Iris pigment epithelial cell (primary cell): ENCODE measurements at places on chromosomes 12 and 14.

GRCh38 chr12:106058256-106059182 is 80.2 kb downstream of the NUAK1 start:
- peak; percentile 76 for DNase-seq

- DNase-seq, result peak; percentile 64
Measured at GRCh38 chr12:124520265-124520701, 47.1 kb downstream of the NCOR2 start.

GRCh38 chr12:104741497-104742367 is 216.4 kb downstream of the SLC41A2 start:
- DNase-seq, result peak; percentile 54

DNA sequence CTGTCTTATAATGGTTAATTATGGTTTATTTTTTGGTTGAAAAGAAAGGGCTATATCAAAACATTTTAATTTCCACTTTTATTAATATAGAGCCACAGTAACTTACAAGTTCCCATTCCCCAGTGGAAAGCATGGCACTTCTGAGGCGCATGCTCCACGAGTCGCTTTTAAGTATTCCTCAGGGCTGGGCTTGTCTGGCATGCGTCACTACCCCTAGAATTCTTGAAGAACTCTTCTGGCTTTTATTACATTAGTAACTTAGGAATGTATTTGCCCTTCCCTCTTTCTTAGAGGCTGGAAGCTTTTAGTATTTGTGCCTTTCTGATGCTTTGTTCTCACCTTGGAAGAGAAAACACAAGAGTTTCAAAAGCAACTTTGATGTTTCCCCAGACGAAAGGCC is 81.1 kb downstream of the ESR2 start:
- DNase-seq, result no peak

GRCh38 chr12:24814379-24815113 is 134.4 kb downstream of the BCAT1 start:
- DNase-seq, result no peak

- DNase-seq, result peak; percentile 58
Measured at GRCh38 chr12:123271001-123271668, 521 bp downstream of the CDK2AP1 start.

- DNase-seq, result no peak
Measured at GRCh38 chr12:62711631-62712241, 223.2 kb downstream of the PPM1H start.

DNA sequence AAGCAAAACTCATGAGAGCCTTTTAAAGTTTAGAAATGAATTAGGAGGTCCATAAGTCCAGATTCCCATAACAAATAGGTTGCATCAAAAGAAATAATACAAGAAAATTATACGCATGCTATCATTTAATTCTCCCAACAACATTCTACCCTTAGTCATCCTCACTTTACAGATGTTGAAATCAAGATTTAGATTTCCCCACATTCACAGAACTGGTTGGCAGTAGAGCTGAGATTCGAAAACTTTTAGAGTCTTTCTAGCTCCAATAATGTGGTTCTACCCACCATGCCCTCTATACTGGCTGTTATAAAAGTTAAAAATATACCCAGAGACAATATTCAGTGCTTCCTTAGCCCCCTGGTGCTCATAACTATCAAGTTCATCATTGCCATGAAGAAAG is 56.6 kb upstream of the METAP2 start:
- DNase-seq, result peak; percentile 10

DNA sequence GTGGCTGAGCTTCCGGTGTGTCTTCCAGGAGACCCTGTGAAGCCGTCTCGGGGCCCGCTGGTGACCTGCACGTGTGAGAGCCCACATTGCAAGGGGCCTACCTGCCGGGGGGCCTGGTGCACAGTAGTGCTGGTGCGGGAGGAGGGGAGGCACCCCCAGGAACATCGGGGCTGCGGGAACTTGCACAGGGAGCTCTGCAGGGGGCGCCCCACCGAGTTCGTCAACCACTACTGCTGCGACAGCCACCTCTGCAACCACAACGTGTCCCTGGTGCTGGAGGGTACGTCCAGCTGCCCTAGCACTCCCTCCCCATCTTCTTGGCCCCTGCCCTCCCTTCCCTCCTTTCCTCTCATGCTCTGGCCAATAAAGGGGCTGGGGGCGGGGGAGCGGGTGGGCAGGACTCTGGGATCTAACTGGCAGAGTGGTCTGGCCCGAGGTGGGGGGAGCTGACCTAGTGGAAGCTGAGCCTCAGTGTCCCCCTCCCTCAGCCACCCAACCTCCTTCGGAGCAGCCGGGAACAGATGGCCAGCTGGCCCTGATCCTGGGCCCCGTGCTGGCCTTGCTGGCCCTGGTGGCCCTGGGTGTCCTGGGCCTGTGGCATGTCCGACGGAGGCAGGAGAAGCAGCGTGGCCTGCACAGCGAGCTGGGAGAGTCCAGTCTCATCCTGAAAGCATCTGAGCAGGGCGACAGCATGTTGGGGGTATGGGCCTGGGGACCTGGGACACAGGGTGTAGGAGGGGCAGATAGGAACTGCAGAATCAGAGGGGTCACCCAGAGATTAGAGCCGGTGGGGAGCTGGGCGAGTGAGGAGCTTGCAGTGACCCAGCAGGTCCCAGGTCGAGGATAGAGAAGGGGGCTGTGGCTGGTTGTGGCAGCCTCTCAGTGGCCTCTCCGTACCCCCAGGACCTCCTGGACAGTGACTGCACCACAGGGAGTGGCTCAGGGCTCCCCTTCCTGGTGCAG is 6.0 kb downstream of the ACVRL1 start:
- no peak for DNase-seq

- DNase-seq, result no peak
Measured at GRCh38 chr14:34122650-34123049, 171.8 kb upstream of the EGLN3 start.

DNA sequence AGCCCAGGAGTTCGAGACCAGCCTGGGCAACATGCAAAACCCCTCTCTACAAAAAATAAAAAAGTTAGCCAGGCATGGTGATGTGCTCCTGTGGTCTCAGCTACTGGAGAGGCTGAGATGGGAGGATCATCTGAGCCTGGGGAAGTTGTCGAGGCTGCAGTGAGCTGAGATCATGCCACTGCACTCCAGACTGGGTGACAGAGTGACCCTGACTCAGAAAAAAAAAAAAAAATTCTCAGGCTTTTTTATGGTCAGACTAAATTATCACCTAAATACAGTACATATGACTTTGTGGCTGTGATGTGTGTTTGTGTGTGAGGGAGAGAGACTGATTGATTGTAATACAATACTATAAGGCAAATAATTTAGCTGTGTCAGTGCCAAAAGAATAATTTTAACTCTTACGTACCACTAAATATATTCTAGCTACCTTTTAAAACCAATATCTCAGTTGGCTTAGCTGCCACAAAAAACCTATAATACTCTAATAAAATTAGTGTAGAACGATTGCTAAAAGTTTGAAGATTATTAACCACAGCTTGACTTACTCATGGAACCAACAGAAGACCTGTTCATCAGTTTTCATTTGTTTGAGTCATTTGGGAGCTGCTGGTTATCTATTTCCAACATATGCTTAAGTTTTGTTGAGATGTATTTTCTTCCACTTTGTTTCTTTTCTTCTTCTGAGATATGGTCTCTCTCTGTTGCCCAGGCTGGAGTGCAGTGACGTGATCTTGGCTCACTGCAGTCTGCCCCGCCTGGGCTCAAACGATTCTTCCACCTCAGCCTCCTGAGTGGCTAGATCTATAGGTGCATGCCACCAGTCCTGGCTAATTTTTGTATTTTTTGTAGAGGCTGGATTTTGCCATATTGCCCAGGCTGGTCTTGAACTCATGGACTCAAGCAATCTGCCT is 58.0 kb downstream of the DIP2B start:
- DNase-seq, result no peak

GRCh38 chr14:59827401-59827800 is 43.2 kb downstream of the RTN1 start:
- no peak for DNase-seq

DNA sequence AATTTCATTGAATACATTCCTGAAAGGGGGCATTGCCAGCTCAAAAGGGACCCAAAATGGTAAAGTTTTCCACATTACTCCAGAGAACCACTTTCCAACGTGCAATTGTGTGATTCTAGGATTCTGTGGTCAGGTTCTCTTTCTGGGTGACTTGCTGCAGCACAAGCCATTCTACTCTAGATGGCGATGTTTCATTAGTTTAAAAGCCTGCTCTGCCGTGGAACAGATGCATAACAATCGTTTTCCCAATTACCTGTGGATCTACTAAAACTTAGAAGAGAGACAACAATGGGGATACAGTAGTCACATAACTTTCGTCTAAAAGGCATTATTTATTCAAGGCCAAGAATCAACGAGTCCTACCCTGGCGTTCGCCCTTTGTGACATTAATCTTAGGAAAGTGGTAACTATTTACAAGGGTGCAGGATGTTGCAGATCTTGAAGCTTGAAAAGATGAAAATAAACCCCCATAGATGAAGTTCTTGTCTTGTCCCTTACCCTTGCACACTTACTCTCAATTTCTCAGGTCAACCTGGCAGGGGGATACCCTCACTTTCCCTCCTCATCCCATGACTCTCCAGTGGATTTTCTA is 400.9 kb downstream of the SNAPC1 start:
- peak; percentile 47 for DNase-seq

DNA sequence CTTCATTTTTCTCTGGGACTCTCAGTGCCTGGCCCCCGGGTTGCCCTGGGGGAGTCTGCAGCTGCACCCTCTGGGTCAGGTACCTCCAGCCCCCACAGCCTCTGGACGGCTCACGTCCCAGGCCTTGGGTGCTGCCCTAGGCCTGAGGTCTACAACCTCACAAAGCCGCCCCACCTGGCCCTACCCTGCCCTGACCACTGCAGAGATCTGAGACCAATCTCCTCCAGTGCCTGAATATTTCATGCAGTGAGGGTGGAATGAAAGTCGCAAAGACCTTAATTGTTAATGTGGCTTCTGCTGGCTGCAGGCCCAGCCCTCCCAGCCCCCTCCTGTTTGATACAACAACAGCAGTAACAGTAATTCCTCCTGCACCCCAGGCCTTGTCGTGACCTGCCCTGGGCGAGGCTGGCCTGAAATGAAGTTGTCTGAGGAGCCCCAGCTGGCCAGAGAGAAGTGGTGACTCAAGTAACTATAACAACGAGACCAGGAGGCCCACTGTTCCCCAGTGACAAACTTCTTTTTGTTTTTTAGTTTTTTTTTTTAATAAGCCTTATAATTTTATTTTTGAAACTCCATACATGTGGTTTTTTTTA is 8.8 kb upstream of the CCDC85C start:
- DNase-seq, result no peak

DNA sequence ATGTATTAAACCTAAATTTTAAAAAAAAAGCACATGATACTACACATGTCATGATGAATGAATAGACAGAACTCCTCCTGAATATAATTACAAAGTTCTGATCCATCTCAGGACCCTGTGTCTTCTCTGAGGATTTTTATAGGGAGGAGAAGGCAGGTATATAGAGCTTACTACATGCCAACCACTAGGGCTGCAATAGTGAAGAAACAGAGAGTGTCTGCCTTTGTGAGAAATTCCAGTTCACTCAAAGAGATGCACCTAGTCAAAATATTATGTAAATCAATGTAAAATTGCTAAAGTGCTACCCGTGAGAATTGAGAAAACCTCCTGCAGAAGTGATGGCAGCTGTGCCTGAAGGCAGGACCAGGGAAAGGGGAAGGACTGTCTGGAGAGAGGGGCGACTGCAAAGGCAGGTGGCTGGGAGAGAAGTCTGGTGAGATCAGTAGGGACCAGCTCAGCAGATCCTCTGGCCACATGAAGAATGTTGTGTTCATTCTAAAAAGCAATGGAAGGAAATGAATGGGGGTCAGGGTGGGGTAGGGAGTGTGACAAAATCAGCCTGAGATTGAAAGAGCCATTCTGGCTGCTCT is 15.1 kb downstream of the ABHD4 start:
- DNase-seq, result no peak

DNA sequence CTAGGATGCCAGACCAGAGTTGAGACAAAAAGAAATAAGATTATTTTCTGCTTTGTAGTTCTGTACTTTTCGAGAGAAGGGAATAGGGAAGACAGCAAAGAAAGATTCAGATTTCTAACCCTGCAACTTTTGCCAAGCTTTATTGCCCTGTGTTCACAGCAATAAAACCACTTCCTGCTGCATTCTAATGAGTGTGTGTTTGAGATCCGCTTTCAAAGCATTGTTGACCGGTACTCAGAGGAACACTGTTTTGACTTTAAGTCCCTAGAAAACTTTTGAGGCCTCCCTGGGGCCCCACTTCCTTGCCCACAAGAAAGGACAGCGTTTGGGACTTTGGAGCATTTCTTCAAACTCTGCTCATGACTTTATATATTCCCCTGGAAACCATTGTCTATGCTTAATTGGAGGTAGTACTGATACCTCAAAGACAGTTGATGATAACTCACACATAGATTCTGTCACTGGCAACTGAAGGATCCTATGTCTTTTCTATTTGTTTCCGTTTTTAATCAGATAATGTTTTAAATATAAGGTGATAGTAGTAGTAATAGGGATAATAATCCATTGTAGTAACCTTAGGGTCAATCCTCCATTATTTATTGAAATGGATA is 1.3 kb downstream of the RNASE6 start:
- DNase-seq, result no peak

DNA sequence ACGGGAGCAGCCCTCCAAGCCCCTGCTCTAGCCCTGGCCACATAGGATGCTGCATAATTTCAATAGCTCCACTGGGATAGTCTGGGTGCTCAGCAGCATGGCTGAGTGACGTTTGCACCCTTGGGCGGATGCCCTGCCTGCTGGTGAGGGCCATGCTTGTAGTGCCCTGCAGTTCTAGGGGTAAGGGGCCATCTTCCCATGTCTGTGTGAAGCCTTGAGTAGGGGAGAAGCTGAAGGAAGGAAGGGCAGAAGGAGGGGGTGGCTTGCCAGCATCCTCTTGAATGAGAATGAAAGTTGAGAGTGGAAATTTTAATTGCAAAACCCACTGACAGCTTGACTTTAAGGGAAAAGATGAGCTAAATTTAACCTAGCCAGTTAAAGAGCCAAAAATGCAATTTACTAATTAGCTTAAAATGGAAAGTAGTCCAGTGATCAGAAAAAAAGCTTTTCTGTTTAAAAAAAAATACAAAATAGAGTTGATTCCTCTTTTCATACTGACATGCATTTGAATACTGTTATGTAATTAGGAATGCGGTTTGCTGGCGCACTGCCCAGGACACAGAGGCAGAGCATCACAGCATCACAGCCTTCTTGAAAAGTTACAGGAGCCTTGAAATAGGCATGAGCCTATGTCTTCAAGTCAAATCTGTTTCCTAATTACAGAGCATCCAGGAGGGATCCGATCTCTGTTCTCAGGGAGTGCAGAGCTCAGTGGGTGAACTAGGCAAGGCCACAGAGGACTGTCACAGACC is 18.5 kb upstream of the EML1 start:
- peak; percentile 52 for DNase-seq

DNA sequence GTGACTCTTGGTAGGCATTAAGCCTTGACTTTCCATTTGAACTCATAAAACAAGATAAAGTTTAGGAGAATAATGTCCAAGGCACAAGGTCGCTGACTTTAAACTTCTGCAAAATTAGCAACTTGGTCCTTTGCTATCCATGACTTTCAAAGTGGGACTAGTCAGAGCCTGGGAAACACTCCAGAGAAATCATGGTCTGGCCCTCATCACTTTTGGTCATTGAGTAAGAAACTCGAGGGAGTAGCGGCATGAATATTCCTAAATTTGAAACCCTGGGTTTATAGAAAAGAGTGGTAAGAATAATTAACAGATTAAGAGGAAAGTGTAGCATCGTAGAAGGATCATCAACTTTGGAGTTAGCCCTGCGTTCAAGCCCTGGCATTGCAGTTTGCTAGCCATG is 16.9 kb upstream of the APPL2 start:
- no peak for DNase-seq
